Lower leg skin (tissue), 4 donors: ENCODE measurements at places on chromosomes 2 and 18. TPM values are rescaled to one million over a fixed set of nuclear protein-coding genes. Genes with fewer than 3 reads are reported as not detected.

- no peak for DNase-seq
Observed at GRCh38 chr2:220555961-220556630, 928.7 kb downstream of the SLC4A3 start.

Gene PLGLB2
- 1.7 TPM for total RNA-seq

Gene MSTN
- 0.29 TPM for total RNA-seq

Gene KIAA2012
- not detected for total RNA-seq

- no peak for DNase-seq
Observed at GRCh38 chr2:20220806-20221554, 4.0 kb downstream of the SDC1 start.

- no peak for DNase-seq
Observed at GRCh38 chr2:224658780-224659405, 57.3 kb downstream of the CCDC195 start.

DNA sequence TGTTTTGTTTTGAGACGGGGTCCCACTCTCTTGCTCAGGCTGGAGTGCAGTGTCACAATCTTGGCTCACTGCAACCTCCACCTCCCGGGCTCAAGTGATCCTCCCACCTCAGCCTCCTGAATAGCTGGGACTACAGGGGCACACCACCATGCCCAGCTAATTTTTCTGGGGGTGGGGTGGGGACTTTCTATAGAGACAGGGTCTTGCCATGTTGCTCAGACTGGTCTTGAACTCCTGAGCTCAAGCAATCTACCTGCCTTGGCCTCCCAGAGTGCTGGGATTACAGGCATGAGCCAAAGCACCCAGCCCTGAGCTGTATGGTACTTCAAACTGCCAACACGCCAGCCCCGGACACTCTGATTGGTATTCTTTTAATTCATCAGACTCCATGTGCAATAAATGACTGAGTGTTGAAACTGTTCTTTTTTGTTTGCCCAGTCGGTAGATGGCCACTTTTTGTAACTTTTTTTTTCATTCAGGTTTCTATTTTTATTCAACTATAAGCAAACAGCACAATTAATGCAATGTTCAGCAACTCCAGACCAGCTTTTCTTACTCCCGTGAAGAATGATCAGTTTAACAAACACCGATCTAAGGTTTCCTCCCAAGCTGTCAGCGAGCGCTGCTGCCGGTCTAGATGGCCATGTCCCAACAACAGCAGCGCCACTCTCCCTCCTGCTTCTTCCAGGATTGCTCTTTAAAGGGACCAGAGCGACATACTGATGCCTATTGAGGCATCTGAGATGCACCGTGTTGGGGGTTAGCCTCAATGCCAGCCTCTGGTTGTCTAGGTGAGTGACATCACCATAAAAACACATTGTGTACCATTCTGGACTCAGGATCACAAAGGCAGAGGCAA, 12.5 kb upstream of the TGOLN2 start:
- DNase-seq: no peak

- DNase-seq: no peak
Observed at GRCh38 chr18:78092901-78093300, 843.3 kb downstream of the GALR1 start.

Gene MALL
- 56.3 TPM for total RNA-seq

DNA sequence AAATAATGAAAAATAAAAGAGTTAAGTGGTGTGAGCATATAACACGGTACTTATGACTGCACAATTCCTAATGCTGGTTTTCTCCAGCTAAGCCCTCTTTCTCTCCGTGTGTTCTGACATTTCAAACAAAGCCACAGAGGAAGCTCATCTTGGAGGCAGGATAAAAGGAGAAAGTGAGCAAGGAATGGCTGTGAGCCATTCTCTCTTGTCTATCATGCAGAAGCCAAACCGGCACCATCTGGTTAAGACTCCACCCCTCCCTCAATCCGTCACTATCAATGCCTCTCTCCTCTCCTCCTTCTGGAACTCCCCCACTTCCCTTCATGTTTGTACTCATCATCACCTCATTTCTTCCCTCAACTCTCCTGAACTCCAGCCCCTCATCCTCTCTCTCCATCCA, 210.4 kb downstream of the TMEM163 start:
- no peak for DNase-seq

Gene FAM161A
- total RNA-seq: 1.9 TPM

Gene KCNG3
- 0.27 TPM for total RNA-seq

Gene LCT
- total RNA-seq: not detected

- DNase-seq: no peak
Observed at GRCh38 chr2:145743011-145743410, 1223.1 kb upstream of the ZEB2 start.

GRCh38 chr2:237691029-237691907, 63.9 kb downstream of the LRRFIP1 start:
- DNase-seq: no peak

- no peak for DNase-seq
Observed at GRCh38 chr2:240990266-240990529, 8.2 kb upstream of the SNED1 start.

Gene NR4A2
- 11.6 TPM for total RNA-seq

- no peak for DNase-seq
Observed at GRCh38 chr2:96874198-96874831, 4.4 kb upstream of the SEMA4C start.

Gene RBKS
- 1.2 TPM for total RNA-seq

- no peak for DNase-seq
Observed at GRCh38 chr2:27765621-27766286, 5.8 kb upstream of the MRPL33 start.

GRCh38 chr2:23592898-23593751, 208.1 kb downstream of the KLHL29 start:
- no peak for DNase-seq

Gene SLC9A4
- total RNA-seq: not detected

DNA sequence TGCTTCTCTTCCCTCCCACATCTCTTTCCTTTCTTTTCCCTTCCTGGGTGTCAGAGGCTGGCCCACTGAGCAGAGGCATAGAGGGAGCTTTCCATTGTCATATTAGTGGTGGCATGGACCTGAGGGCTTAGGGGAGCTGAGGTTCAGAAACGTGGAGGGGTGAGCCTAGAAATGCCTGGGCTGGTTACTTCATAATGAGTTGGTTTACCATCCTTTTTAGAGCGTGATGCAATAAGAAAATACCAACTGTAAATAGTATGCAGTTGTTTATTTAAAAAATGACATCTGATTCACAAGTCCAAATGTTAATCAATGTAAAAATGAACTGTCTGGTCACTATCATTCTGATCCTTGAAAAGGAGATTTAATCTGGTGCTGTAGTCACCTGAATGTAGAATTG, 46.3 kb downstream of the MYO1B start:
- no peak for DNase-seq

Gene DNER
- total RNA-seq: 17.7 TPM

DNA sequence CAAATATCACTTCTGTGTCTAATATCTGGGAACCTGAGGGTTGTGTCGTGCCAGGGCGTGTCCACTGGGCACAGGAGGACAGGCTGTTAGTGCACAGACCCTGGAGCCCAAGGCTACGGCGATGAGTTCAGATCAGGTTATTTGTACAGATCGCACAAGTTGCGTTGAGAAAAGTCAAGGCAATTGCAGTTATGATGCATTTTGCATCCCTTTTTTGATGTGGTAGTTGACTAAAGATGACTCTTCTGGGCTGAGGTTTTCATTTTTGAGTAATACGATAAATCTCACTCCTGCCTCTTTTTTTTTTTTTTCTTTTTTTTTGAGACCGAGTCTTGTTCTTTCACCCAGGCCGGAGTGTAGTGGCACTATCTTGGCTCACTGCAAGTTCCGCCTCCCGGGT, 7.2 kb downstream of the RBFA start:
- no peak for DNase-seq
